ENCODE measurements at places on chromosomes 16 and 17.

- no peak for DNase-seq
Observed at GRCh38 chr17:45847101-45847500, 2.4 kb downstream of the SPPL2C start.

DNA sequence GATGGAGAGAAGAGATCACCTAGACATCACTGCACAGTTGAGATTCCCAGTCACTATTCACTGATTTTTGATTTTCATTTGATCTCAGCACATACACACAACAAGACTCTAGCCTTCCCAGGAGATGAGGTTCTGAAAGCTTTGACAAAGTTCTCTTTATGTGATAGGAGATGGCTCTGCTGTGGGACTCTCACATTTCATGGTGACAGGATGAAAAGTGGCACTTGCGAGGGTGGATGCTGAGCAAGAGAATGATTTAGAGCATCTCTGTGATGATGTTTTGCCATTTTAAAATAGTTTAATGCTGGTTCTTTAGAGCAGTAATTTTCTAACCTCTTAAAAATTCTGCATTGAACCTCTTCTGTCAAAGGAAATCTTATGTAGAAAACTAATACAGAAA, 113.3 kb upstream of the CA10 start:
- DNase-seq: no peak

DNA sequence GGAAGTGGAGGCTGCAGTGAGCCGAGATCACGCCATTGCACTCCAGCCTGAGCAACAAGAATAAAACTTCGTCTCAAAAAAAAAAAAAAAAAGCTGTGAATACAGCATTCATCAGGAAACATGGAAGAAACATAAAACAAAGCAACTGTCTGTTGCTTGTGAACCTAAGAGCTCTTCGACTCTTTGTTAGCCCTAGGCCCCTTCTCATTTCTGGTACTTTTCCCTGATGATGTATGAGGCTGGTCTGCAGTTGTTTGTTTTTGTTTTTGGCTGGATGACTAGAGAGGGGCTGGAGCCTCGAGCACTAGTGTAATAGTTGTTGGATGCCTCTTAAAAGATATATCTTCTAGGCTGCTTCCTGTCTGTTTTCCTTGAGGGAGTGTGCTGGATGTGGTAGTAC, 113.5 kb downstream of the MAP2K6 start:
- no peak for DNase-seq

DNA sequence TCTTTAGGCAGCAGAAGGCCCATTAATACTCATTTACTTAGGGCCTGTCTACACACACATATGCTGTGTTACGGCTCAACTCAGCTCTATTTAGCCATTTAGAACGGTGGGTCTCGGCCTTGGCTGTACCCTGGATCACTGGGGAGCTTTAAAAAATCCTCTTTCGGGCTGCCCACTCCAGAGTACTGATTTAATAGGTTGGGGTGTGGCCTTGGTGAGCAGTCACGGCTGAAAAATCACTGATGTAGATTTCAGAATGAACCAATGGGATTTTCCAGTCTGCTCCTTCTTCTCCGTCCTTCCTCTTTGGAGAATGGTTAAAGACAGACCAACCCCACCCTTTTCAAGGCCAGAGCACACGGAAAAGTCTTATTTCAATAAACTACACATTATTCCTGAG, 223.5 kb downstream of the CCDC182 start:
- DNase-seq: no peak

- DNase-seq: no peak
Observed at GRCh38 chr17:75485688-75486087, 29.3 kb downstream of the TMEM94 start.

DNA sequence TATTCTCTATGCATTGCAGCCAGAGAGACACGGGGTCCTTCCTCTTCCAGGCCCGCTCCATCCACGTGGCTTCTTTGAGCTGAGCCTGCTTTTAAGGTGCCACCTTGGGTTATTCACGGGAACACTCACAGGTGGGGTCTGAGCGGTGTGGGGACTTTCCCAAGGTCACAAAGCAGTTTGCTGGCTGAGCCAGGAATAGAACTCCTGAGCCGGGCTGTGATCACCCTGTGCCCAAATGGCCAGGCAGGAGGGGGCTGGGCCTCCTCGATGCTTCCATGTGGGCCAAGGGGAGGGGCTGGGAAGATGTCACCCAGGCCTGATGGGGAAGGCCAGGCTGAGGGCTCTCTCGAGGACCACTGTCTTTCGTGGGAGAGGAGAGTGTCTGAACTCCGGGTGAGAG, 13.0 kb upstream of the GSE1 start:
- DNase-seq: no peak

- no peak for DNase-seq
Observed at GRCh38 chr16:54703339-54703738, 227.3 kb upstream of the IRX5 start.

- no peak for DNase-seq
Observed at GRCh38 chr17:60170835-60171752, 21.3 kb downstream of the CA4 start.

Data from HT-29 (cell line).